LHCN-M2 (cell line): ENCODE measurements at places on chromosomes 1 and 21.

- DNase-seq: no peak
These were observed 2.3 kb upstream of the TIAM1 start for GRCh38 chr21:31346256-31346821.

- no peak for DNase-seq
These were observed 5.7 kb downstream of the ZNF691 start for GRCh38 chr1:42851960-42852607.

DNA sequence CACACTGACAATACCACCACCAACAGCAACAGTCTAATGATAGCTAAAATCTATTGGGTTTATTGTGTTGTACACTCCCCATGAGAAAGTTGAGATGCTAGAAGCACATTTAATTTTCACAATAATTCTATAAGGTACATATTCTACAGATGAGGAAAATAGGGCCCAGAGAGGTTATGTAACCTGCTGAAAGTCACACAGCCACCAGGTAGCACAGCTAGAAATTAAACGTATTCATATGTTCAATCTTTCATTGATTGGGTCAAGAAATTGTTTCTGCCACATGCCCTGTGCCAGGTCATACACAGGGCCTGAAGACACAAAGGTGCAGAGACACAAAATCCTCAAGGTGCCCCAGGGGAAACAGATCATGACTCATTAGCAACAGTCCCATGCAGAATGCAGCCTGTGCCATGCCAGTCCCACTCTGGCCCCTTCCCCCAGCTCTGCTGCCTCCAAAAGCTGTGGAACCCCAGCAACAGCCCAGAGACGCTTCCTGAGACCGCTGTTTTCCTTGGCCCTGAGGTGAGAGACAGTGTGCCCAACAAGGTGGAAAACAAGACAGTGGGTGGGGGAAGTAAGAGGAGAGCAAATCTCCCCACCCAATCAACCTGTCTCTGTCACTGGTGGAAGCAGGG is 32.1 kb downstream of the GJA4 start:
- no peak for DNase-seq

GRCh38 chr1:89807983-89808382 is 12.8 kb upstream of the LRRC8D start:
- DNase-seq: no peak

DNA sequence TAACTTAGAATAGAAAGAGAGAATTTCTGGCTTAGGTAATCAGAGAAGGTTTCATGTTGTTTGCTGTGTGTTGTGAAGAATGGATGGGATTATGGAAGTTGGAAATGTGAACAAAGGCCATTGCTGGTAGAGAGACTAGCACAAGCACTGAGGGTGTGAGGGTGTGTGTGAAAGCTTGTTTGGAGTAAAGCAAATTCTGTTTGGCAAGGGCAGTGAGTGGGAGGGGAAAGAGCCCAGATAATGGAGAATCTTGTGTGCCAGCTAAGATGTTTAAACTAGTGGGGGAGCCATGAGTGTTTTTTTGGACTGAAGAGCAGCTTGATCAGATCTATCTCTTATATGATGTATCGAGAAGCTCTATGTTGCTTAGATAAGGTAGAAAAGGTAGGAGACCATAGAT is 107.1 kb downstream of the DISP1 start:
- no peak for DNase-seq

DNA sequence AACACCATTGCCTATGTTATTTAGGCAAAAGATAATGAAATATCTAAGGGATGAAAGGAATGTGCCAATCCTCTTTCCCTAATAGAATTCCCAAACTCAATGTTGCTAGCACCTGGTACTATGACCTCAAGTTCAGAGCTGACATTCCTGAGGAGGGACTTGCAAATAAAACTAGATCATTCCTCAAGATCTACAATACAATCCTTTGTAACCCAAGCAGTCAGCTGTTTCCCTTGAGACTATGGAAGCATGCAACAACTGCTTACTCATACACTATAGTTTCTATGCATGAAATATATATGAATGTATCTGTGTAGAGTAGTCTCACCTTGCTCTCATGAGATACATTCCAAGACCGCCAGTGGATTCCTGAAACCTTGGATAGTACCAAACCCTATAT is 65.0 kb downstream of the ABL2 start:
- peak; percentile 92 for DNase-seq

DNA sequence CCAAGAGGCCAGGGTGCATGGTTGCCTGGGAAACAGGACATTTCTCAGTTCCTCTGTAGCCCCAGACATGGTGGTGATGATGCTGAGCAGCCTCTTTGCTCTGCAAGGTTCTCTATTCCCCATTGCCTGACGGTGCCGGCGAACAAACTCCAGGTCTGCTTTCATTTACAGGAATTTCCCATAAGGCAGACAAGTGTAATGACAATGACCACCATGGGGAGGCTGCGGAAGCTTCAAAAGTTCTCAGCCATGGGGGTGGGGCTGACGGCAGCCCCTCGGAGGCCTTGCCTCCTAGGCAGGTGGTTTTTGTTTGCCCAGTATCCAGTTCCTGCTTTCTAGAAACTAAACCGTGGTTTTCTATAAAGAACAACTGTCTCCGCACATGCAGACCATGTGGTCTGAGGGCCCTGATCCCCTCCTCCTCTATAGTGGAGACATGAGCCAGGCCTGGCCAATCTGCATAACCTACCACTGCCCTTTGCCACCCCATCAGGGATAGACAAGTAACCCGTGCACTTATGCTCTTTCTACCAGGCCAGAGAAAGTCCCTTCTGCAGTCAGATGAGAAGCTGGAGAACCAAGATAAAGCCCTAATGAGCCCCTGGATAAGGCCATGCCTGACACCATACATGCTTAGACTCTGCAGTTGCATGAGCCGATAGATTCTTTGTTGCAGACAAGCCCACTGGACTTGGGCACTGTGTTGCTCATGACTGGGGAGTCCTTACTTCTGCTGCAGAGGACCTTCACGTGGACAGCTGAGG is 54.1 kb downstream of the LDLRAD2 start:
- DNase-seq: peak; percentile 20

DNA sequence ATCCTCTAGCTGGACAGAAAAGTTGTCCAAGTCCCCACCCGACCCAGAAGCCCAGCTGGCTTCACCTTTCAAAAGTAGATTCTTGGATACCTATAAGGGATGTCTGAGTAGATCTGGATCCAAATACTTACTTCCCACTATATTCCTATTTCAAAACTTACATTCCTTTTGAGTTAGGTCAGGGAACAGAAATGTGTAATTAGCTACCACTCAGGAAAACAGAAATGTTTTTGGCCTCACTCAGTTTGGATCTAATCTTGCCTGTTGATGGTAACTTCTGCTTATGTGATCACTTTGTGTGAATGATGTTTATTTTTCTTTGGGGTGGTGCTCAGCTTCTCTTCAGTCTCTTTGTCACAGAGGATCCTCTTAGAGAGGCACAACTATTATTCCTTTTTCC is 814.4 kb upstream of the RGS18 start:
- peak; percentile 20 for DNase-seq

DNA sequence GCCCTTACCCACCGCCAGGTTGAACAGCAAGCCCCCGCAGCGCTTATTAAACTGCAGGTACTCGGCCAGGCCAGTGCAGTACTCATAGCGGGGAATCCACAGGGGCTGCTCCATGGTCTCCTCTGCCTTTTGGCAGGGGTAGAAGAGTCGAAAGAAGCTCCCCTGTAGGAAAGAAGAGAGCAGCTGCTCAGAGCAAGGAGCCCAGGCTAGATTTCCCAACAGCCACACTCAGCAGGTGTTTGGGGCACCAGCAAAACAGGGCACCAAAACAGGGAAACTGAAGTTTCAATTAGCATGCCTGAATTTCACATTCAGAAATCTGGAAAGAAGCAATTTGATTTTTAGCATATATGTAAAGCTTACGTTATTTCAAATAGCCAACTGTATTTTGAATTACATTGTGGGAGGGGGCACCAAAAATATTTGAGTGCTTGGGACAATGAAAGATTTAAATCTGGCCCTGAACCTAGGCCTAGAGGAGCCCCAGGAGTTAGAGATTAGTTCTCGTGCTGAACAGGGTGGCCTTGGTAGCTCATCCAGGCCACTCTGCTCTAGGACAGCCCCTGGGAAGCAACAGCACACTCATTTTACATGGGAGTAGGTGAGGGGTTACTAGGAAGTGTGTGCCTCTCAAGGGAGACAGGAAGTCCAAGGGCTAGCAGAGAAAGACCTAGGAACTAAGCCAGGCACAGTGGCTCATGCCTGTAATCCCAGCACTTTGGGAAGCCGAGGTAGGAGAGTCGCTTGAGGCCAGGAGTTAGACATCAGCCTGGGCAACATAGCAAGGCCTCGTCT is 8.2 kb downstream of the PAFAH2 start:
- no peak for DNase-seq

GRCh38 chr1:1090424-1091343 is 16.6 kb upstream of the RNF223 start:
- no peak for DNase-seq

DNA sequence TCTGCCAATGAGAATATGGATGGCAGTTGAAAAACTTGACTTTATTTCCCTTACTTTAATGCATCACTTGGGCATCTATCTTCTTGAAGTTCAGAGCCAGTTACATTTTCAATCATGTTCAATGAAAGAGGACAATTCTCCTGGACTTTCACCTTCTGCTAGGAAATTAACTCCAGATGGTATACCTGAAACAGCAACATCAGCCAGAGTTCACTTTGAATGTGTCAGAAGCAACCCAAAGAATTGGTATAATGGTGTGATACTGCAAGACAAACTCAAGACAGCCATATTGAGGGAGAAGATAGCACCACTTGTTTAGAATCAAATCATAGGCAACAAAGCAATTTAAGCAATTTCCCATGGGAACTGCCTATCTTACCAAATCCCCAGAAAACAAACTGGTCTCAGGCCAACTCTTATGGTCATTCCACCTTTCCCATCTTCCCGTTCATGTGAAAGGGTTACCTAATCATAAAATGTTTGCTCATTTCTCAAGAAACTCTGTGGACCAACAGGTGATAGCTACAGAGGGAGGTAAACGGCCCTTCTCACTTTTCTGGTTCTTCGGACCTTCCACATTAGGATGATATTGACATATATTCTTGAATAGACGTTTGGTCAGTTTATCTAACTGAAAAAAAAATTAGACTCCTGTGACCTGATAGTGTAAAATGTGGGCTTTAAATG is 29.7 kb upstream of the C8B start:
- no peak for DNase-seq

- no peak for DNase-seq
These were observed 111.7 kb downstream of the DISP1 start for GRCh38 chr1:222926566-222926965.

DNA sequence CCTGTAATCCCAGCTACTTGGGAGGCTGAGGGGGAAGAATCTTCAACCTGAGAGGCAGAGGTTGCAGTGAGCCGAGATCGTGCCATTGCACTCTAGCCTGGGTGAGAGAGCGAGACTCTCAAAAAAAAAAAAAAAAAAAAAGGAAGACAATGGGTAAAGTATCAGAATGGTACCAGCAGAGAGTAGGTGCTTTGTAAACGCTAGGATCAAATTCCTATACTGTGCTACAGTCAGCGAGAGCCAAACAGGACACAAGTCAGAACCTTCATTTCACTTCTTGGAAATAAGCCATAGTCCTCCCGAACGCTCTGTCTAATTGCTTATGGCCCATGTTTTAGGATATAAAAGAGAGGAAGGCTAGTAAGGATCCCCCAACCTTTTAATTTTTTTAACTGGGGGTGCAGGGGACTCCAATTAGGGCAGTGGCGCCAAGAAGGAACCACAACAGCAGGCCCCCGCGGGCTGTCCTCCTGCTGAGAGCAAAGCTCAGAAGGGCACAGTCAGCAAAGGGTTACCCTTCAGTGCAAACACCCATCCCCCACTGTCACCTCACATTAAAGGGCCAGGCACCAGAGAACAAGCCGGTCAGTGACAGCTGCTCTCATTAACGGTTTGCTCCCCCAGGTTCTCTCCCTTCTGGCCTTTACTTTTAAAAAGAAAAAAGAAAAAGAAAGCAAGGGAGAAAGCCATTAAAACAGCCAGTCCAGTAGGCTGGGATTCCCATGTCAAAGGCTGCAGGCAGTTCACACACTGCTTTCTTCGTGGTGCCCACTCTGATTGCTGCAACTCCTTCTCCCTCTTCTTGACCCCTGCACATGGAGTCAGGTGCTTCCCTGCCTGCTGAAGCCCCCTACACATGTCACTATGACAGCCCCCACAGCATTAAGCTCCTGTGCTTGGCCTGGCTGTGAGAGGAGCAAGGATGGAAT is 69.4 kb downstream of the PLPP3 start:
- no peak for DNase-seq

DNA sequence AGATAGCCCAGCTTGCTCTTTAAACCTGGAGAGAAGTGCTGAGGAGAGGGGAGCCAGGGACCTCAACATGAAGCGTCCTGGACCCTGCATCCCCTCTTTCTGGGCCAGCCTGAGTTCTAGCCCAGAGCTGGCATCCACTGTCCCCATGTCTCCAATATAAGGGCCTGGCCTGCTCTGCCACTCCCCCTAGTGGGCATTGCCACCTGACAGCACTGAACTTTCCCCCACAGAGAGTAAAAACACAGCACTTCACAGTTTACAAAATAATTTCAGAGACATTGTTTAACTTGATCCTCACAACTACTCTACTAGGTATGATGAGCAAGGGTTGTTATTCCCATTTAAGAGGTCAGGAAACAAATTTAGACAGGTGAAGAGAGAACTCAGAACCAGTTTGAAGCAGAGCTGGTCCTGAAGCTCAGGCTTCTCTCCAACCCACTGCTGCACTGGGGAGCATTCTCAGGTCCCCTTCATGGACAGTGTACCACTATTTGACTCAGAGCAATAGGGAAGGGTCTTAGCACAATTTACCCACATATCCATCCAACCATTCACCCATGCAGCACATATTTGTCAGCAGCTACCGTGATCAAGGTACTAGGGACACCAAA is 151.2 kb downstream of the DMRTA2 start:
- no peak for DNase-seq

- no peak for DNase-seq
These were observed 5.1 kb upstream of the MFSD2A start for GRCh38 chr1:39949891-39950290.

- DNase-seq: no peak
These were observed 7.0 kb downstream of the RPS6KA1 start for GRCh38 chr1:26536521-26536920.

- peak; percentile 79 for DNase-seq
These were observed 5.2 kb upstream of the C2CD2 start for GRCh38 chr21:41958886-41959563.

GRCh38 chr1:106925750-106926149 is 130.7 kb upstream of the PRMT6 start:
- no peak for DNase-seq

- no peak for DNase-seq
These were observed 465.3 kb downstream of the RWDD3 start for GRCh38 chr1:95699149-95699953.
